ENCODE measurements at places on chromosomes 4 and X. TPM values are rescaled to one million over a fixed set of nuclear protein-coding genes. Genes with fewer than 3 reads are reported as not detected.

The RTL9 gene
- polyA plus RNA-seq = 0.02 TPM

The SPIN2A gene
- polyA plus RNA-seq = 0.10 TPM

GRCh38 chr4:73721435-73721834 is 18.9 kb upstream of the CXCL8 start:
- DNase-seq = peak; percentile 76

GRCh38 chrX:19863857-19864223 is 23.6 kb downstream of the SH3KBP1 start:
- no peak for DNase-seq

- no peak for DNase-seq
Measured at GRCh38 chr4:72953571-72953970, 115.9 kb downstream of the COX18 start.

- DNase-seq = no peak
Measured at GRCh38 chr4:183478123-183478522, 26.7 kb upstream of the ING2 start.

DNA sequence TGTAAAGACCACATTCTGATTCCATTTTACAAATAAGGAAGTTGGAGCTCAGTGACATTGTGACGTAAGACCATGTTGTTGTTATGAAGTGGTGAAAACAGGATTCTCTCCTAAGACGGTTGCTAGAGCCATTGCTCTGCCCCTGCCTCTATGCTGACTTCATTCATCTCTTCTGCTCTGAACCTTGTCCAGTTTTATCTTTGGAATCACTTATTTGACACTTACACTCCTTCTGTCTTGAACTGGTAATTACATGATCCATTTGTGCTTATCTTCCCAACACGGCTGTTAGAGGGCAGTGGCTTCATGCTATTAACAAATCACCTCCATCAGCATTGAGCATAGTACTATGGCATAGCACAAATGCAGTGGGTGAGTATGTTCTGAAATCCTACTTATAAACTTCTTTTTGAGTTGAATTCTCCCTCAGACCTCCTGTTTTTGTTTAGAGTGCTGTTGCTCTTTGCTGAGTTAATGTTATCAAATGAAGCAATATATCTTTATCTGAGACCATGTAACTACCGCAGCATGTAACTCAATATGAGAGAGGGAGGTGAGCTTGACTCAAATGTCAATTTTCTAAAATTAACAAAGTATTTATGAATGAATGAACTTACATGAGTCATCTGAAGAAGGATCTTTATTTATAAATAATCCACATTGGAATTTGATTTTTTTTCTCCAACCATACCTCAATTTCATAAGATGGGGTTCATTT is 177.8 kb downstream of the RASL11B start:
- DNase-seq = no peak

DNA sequence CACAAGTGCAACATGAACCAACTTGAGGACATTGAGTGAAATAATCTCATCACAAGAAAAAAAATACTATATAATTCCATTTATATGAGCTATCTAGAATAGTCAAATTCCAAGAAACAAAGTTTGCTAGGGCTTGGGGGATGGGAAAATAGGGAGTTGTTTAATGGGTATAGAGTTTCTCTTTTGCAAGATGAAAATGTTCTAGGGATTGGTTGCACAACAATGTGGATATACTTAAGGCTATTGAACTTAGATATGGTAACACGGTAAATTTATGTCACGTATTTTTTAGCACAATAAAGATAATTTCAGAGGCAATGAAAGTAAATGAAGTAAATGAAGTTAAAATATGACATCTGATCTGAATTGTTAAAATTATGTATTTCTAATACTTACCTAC is 7.9 kb downstream of the MFSD8 start:
- DNase-seq = no peak
